ENCODE measurements at places on chromosomes 7 and 10.

- DNase-seq, result no peak
Measured at GRCh38 chr7:63925626-63926460, 72.8 kb upstream of the ZNF722 start.

GRCh38 chr7:96992192-96993005, 13.0 kb upstream of the DLX6 start:
- no peak for DNase-seq

- no peak for DNase-seq
Measured at GRCh38 chr7:16963044-16963443, 81.3 kb upstream of the AGR3 start.

DNA sequence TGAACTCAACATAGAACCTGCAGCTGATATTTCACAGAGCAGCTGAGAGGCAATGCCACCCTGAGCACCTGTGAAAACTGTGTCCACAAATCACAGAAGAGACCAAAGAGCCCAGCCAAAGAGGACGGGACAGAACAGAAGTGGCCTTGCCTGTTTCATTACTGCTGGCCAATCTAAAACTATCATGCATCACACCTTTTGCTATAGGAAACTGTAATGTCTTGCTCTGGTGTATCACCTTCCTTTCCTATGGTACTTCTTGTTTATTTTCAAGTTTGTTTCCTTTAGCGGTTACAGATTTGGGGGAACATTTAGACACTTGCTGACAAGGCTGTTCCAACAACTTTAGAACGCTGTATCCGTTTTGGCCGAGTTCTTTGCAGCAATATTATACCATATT, 80.3 kb downstream of the PIP4K2A start:
- DNase-seq, result no peak

GRCh38 chr7:136133551-136133950, 156.4 kb upstream of the MTPN start:
- no peak for DNase-seq

- no peak for DNase-seq
Measured at GRCh38 chr7:48414011-48414732, 242.9 kb downstream of the ABCA13 start.

GRCh38 chr10:98901441-98902110, 334.1 kb downstream of the HPSE2 start:
- no peak for DNase-seq

DNA sequence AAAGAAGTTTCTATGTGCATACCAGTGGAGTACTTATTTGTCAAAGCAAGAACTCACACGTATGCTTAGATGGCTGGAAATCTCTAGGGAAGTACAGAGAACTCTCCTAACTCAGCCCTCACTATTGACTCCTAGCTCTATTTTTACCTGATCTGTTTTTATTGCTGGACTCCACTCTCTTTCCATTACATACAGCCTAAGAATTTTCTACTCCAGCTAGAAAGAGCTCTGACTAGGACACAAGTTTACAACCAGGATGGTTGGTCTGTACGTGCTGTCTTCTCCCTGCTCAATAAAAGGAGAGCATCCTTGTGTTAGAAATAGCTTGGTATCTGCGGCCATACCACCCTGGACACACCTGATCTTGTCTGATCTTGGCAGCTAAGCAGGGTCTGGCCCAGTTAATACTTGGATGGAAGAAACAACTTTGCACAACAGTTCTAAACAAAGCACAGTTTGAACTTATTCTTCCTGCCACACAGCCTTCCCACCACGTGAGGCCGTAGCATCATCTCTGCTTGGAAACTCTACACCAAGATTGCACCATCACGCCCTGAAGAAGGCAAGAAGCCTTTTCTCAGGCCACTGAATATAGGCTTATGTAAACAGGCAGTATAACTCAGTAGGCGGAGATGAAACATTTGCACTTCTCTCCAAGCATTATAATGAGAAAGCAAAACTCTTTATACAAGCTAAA, 50.7 kb downstream of the KCNMA1 start:
- DNase-seq, result no peak

DNA sequence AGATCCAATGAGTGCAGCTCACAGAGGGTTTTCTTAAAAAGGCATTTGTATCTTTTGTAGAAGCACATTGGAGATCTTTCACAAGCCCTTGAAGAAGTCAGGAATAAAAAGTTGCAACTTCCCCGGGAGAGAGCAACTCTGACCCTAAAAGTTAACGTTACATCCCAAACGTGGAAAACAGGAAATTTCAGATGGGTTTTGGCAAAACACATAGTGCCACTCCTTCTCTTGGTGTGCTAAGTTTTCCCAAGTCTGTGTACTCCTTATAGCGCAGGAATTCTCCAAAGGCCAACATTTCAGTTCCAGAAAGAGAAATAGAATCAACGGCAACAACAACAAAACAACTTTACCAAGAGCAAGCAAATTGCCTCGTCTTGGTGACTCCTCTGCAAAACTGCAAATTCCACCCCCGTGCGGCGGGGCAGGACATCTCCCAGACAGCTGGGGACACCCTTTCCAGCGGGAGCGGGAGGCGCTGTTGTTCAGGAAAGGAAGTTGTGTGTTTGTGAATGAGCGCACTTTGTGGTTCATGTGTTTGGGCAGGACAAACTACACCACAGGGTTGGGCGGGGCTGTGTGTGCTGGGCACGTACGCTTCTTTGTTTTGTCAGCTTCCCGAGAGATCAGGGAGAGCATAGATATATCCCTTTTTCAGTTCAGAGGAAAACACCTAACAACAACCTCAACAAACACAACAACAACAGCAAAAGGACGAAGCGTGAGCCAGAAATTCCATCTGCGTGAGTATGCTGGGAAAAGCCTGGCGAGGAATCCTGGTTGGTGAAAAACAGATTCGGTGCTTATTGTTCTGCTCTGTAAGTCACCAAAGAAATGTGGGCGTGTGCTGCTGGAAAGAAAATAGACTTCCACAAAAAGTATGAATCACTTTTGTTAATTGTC, 294.7 kb upstream of the PITRM1 start:
- DNase-seq, result no peak

- DNase-seq, result no peak
Measured at GRCh38 chr7:108464743-108465142, 8.5 kb upstream of the NRCAM start.

- DNase-seq, result no peak
Measured at GRCh38 chr7:49783446-49783845, 10.0 kb downstream of the VWC2 start.

- DNase-seq, result no peak
Measured at GRCh38 chr7:11213266-11213665, 239.6 kb downstream of the PHF14 start.

DNA sequence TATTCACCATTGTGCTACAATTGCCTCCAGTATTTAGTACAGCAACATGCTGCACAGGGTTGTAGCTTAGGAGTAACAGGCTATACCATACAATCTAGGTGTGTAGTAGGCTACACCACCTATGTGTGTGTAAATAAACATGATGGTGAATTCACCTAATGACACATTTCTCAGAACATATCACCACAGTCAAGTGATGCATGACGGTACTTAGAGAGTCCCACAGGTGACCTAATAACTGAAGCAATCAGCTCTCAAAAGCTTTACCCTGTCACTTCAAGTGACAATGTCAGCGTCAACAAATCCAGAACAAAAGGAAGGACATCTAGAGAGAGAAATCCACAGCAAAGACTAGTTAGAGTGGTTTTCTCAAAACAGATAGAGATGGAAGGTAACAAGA, 38.8 kb downstream of the CCNJ start:
- DNase-seq, result no peak

GRCh38 chr7:25240340-25240739, 12.1 kb upstream of the NPVF start:
- DNase-seq, result no peak
